PC-9 (cell line): ENCODE measurements at places on chromosomes 3 and 15. TPM values are rescaled to one million over a fixed set of nuclear protein-coding genes. Genes with fewer than 3 reads are reported as not detected.
A peak's percentile ranks its signal among the peaks of the same experiment; 100 is the strongest.

DNA sequence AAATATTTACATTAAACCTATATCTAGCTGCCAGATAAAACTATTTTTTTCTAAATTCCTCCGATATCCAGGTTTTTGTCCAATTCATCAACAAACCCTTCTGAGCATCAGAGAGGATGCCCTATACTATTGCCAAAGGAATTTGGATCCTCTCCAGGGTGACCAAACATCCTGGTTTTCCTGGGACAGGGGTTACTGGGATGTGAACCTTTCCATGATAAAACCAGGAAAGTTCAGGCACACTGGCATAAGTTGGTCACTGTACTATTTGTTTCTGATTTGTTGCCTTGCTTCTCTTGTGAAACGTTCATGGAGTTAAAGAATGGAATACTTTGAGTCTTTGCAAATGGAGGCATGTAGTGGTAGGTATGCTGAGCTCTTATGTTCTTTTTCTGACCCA is 63.5 kb downstream of the TLNRD1 start:
- DNase-seq: no peak

The CDHR4 gene
- total RNA-seq: 2.0 and 3.5 TPM in 2 replicates

The ANKRD63 gene
- total RNA-seq: not detected in 2 replicates

GRCh38 chr3:114873591-114873990 is 273.5 kb downstream of the ZBTB20 start:
- DNase-seq: no peak

The RARRES1 gene
- 9.3 and 20.5 TPM in 2 replicates for total RNA-seq

- no peak for DNase-seq
Observed at GRCh38 chr3:191493336-191493735, 32.4 kb downstream of the PYDC2 start.

- DNase-seq: no peak
Observed at GRCh38 chr3:23776352-23776891, 29.3 kb upstream of the UBE2E1 start.

- no peak for DNase-seq
Observed at GRCh38 chr15:31333119-31333518, 6.5 kb downstream of the KLF13 start.

- DNase-seq: no peak
Observed at GRCh38 chr3:57594576-57594975, 2.6 kb downstream of the ARF4 start.

- peak; percentile 26 for DNase-seq
Observed at GRCh38 chr3:172357850-172358754, 90.2 kb downstream of the GHSR start.

DNA sequence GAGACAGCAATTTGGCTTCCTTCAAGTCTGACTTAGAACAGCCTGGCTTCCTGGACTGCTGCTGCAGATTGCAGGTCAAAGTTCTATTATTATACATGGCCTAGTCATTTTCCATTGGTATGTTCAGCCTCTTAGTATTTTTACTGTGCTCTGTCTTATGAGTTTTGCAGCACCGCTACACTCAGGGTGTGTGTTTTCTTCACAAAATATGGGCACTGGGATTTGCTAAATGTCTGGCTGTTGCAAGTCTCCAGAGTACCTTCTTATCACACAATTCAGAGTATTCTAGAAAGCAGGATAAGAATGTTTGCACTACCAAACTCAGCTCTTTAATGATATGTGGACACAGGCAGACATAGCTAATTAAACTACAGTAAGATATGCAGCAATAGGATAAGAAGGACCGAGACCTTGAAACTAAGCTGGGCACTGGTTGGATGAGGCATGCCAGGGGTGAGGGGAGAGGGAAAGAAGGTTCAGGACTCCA is 203.0 kb upstream of the PDZRN3 start:
- no peak for DNase-seq

The GATM gene
- total RNA-seq: 9.8 and 10.0 TPM in 2 replicates

DNA sequence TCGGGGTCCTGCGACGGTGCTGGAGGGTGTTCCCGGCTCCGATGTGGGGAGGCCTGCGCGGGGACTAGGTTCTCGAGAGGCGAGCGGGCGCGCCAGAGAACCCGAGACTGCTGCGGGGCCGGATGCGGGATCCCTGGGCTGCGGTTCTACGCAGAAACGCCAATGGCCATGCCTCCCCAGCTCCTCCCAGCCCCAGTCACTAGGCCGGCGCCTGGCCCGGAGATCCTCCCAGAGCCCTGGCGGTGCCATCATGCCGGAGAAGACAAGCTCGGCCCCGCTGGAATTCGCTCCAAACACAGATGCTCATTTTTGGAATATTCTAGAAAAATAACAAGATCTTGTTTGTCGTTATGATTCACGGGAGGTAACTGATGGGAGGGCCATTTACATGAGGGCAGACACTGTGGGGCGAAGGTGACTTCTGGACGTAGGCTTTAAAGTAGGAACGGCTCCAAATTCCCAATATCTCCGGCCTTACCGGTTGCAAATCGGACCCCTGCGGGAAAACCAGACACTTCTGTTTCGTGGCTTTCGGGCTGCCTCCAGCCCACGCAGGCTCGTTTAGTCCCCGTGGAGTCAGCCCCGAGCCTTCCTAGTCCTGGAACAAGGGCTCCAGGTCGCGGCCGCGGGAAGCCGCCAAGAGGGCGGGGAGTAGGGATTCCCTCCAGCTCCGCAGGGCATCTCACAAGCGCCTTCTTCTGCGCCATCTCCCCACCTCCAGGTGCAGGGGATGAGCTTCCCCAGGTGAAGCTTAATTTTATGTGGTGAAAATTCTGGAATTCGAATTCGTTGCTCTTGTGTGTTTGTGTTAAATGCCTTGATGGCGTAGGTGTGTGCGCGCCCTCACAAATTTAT is 74.8 kb upstream of the POLG start:
- no peak for DNase-seq

GRCh38 chr3:193768070-193768394 is 175.0 kb downstream of the OPA1 start:
- DNase-seq: no peak

The DPPA2 gene
- total RNA-seq: not detected in 2 replicates

DNA sequence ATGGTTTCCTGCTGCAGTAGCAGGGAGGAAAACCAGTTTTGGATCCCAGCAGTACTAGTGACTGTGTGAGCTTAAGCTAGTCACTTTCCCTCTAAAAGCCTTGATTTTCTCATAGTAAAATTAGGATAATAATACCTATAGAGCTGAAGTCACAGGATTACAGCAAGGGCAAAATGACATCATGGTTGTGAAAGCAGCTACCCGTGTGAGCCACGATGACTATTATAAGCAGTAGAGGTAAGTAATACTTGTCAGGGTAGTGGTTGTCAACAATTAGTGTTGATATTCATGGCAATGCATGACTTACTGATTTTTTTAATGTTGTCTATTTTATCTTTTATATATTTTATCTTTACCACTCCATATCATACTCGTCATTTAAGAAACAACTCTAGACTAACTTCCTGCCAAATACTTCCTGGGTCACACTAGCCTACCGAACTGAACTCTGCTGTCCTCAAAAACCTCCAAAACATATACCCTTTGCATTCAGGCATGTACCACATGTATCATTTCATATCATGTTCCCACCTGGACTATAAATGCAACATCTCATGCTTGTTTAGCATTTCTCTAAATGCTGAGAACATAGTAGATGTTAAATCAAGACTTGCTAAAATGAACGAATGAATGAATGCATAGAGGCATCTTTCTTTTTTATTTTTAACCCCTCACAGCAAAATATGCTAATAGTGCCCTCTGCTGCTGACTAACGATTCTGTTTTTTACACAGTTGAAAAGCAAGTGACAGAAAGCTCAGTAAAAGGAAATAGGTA is 172.6 kb downstream of the P3H2 start:
- peak; percentile 56 for DNase-seq

DNA sequence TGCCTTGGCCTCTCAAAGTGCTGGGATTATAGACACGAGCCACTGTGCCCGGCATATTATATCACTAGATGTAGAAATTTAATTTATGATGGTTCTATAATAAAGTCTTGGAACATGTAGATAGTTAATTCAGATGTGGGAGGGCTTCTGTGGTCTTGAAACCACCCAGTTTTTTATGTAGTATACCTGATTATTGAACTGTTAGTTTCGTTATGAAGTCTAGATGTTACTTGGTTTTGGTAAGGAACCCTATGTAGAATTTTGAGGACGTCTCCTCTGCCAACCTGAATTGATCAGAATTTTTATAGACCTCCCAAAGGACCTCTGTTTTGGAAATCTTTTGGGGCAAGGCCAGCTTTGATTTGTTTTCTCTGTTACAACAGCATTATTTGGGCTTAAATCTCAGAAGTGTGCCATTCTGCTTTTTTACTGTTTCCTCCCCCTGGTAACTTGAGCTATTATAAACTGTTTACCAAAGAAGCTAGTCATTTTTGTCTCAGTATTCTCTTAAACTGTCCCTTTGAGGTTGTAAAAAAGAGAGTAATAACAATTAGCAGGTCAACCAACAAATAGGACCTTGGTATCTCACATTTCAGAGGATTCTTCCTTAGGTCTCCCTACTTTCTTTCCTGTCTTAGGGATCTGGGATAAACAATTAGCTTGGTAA is 20.8 kb downstream of the AKAP13 start:
- no peak for DNase-seq

GRCh38 chr15:89443581-89443980 is 52.8 kb downstream of the RHCG start:
- no peak for DNase-seq

DNA sequence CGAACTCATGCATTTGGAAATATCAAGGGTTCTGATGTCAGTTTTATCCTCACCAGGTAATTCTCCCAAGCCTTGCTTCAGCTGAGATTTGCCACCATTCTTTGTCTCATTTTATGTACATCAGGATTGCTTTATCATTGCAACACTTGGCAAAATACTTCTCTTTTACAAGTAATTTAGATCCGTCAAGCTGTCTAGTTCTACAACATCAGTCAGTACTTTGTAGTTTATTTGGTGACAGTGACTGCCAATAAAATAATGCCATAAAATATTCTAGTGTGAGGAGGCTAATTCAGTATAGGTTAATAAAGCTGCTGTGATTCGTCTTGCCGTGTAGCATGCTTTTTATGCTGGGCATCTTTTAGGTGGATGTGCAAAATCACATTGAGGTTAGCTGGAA is 565.3 kb upstream of the SGO1 start:
- DNase-seq: no peak

The CELF6 gene
- not detected in 2 replicates for total RNA-seq

DNA sequence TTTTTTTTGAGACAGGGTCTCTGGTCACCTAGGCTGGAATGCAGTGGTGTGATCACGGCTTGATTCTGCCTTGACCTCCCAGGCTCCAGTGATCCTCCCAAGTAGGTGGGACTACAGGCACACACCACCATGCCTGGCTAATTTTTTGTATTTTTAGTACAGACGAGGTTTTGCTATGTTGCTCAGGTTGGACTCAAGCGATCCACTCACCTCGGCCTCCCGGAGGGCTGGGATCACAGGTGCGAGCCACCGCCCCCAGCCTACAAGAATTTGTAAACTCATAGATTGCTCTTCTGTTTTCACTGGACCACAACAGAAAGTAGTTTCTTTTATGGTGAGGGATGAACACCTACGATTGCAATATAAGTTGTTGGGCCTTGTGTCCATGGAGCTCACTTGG is 7.4 kb downstream of the IGF1R start:
- no peak for DNase-seq

GRCh38 chr15:100463515-100463914 is 65.2 kb downstream of the CERS3 start:
- DNase-seq: peak; percentile 63

GRCh38 chr3:159789017-159789416 is 199.6 kb upstream of the IL12A start:
- no peak for DNase-seq

GRCh38 chr3:172078244-172078643 is 38.9 kb downstream of the FNDC3B start:
- DNase-seq: no peak

The CYP8B1 gene
- total RNA-seq: not detected in 2 replicates

- DNase-seq: no peak
Observed at GRCh38 chr3:138124706-138125355, 7.4 kb downstream of the A4GNT start.

The IFT57 gene
- total RNA-seq: 55.2 and 65.7 TPM in 2 replicates

GRCh38 chr15:45871121-45871855 is 236.5 kb downstream of the SQOR start:
- DNase-seq: peak; percentile 63

DNA sequence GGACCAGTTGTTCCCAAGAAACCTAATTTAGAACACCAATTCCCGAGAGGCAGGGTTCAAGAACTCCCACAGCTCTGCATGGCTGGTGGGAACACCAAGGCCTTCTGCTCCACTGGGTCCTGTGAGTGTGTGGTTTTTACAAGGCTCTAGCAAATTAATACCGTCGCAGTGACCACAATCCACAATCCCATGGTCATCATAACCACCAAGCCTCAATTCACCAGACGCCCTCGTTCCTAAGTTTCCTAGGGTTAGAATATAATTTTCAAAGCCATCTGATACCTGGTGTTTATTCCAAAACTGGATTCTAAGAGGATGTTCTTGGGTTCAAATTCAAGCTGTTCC is 114.9 kb upstream of the RPL32 start:
- no peak for DNase-seq

- DNase-seq: no peak
Observed at GRCh38 chr3:51974963-51975851, at the start of gene ABHD14A. Gene ABHD14A, plus strand, starts transcription at chr3:51975064. Its CDS starts 72 bp downstream, at chr3:51975136.

DNA sequence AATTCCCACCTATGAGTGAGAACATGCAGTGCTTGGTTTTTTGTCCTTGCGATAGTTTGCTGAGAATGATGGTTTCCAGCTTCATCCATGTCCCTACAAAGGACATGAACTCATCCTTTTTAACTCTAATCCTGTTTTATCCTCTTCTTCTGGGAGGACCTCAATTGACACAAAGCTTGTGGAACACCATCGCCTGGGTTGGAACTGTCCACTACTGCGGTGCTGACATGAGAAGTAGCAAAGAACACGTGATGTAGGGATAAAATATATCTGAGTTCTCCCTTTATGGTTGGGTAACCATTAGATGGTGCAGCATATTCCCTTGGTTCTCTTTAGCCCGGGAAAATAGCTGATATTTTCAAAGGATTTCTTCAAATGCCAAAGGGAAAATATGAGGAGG is 105.3 kb upstream of the TOPAZ1 start:
- no peak for DNase-seq

The GATA2 gene
- 29.0 and 36.9 TPM in 2 replicates for total RNA-seq

The SLC38A3 gene
- 0.33 and 0.37 TPM in 2 replicates for total RNA-seq

The CHL1 gene
- not detected in 2 replicates for total RNA-seq

GRCh38 chr15:51310064-51310463 is 28.3 kb downstream of the CYP19A1 start:
- no peak for DNase-seq

The CIB2 gene
- 5.6 and 5.8 TPM in 2 replicates for total RNA-seq

DNA sequence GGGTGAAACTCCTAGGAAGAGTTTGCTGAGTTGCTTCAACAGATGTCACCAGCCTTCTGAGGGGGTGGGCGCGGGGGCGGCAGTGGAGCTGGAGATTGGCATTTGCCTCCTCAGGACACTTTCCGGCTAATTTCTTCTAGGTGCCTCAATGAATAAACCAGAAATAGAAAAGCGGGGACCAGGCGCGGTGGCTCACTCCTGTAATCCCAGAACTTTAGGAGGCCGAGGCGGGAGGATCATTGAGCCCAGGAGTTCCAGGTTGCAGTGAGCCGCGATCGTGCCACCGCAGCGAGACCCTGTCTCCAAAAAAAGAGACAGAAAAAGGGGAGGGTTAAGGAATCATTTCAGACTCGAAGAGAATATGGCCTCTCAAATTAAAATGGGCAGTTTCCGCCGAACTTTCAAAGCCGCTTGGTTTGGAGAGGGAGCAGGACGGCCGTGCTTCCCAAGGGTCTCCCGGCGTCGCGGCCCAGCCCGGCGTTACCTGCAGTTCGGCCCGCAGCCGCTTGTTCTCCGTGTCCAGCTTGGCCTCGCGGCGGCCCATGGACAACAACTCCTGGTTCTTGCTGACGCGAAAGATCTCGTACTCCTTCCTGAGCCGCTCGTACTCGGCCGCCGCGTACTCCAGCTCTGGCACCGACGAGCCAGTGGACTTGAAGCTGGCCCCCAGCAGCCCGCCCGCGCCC is 587 bp downstream of the NPHP3 start:
- peak; percentile 67 for DNase-seq

GRCh38 chr3:180947761-180948390 is 35.4 kb downstream of the FXR1 start:
- DNase-seq: no peak
